Stimulated activated CD4-positive, alpha-beta T cell treated with anti-CD3 and anti-CD28 coated beads, Interleukin-4, amount 100 ng/mL, for 48 hours (primary cell): ENCODE measurements at places on chromosomes 1 and 21.

DNA sequence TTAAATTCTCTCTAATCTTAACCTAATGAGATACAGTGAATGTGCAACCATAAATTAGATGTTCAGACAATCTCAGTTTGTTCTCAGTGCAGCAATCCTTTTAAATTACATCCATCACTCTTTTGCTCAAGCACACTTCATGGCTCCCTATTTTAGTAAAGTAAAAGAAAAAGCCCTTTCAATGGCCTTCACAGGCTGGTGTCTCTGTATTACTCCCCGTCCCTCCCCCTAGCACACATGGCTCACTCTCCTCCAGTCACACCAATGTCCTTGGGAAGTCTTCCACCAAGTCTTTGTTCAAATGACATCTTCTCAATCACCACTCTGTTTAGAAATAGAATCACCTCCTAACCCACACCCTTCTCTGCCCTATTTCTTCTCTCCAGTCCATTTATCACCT is 60.3 kb upstream of the RGS7 start:
- DNase-seq, result no peak

- DNase-seq, result no peak
Observed at GRCh38 chr1:153883223-153883622, 39.5 kb downstream of the GATAD2B start.

GRCh38 chr1:67367370-67368045 is 59.8 kb downstream of the IL12RB2 start:
- DNase-seq, result no peak

GRCh38 chr1:56123421-56123820 is 455.9 kb downstream of the PLPP3 start:
- no peak for DNase-seq

DNA sequence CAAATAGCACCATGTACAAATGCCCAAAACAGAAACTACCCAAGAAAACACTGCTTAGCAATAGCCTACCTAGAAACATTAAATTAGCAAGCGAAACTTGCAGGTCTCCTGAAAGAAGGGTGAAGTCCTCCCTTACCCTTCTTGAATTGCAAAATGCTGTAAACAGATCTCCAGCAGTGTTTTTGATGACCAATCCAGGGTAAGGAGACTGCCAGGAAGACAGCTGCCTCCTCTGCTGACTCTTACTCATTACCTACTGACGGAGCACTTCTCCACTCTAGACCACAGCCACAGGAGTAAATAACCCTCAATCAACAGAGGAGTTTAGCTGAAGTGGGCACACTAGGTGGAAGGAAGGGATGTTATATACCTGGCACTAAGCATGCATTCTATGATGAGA is 32.2 kb upstream of the GADD45A start:
- no peak for DNase-seq

- DNase-seq, result no peak
Observed at GRCh38 chr1:91578320-91579109, 77.9 kb downstream of the CDC7 start.

- no peak for DNase-seq
Observed at GRCh38 chr1:12196641-12197482, 30.1 kb downstream of the TNFRSF1B start.

GRCh38 chr1:185734929-185735700 is 924 bp downstream of the HMCN1 start:
- no peak for DNase-seq

DNA sequence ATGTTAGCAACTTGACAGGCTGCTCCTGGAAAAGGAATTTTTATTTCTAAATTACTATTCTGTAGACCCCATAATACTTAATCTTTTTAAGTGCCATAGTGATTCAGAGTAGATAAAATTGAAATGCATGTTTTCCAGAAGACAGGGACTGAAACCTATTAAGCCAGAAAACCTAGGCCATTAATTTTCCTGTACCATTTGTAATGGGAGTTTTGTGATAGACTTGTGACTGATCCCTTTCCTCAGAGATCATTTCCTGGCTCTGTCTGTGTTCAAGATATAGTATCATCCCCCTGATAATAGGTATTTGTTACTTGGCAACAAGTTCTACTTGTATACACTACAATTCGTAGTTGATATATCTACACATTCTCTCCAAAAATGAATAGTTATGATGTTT is 1609.8 kb downstream of the AMY1C start:
- DNase-seq, result no peak

DNA sequence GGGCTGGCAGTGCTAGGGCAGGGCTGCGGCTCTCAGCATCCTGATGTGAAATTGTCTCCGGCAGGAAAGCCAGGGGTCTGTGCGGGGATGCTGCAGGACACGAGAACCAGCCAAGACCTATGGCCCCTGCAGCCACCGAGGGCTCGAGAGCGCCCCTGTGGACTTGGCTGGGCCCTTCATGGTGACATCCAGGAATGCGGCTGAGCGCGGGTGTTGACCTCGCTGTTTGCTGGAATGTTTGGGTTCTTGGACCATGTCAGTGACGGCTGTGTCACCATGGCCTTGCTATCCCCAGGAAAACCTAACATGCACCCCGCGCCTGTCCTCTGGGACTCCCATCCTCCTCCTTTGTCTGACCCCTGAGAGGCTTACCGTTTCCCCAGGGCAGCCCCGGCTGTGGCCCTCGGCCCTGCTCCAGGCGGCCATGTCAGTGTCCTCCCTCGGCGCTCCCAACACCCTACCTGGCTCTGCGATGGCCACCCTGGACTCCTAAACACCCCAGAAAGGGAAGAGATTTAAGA is 14.3 kb upstream of the C1orf174 start:
- DNase-seq, result no peak

DNA sequence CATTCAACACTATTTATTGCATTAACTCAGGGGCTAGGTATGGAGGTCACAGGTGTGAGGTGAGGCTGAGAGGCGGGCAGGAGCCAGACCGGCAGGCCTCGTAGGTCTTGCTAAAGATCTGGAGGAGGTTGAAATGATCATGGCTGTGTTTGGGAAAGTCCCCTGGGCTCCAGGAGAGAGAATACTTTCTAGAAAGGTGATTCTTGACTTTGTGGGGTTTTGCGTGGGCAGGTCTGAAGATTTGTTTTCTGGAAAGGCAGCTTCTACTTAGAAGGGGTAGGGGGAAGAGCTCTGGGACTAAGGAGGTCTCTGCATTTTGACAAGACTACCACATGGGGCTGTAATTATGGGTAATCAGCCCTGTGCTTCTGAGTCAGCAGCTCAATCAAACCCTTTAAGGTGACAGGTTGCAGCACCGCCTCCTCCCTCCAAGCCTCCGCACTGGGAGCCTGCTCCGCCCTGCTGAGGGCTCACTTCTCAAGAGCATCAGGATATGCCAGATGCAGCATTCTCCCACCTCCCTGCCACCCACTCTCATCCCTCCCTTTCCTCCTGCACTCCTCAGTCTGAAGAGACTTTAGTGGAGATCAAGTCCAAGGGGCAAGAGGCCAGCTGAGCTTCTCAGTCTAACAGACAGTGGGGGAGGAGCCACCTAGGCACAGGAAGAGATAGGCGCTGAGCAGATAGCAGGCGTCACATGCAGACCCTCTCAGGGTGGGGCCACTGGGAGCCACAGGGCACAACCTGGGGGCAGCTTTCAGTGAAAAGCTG is 30.5 kb downstream of the SLC30A1 start:
- peak; percentile 4 for DNase-seq
